ENCODE measurements at places on chromosomes 16 and 17. TPM values are rescaled to one million over a fixed set of nuclear protein-coding genes. Genes with fewer than 3 reads are reported as not detected.

DNA sequence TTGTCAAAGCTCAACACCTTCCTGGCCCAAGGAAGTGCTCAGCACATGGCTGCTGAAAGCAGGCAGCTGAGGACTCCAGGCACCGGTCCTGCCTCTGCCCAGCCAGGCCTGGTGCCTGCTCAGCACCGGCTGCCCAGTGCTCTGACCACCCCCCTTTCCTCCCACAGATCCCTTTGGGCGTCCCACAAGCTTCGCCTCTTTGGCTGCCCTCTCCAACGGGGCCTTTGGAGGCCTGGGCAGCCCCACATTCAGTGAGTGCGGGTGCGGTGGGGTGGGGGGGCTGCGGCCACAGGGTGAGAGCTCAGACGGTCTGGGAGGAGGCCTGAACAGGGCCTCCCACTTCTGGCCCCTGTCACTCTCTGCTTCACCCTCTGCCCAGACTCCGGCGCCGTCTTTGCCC lies 10.2 kb downstream of the FBRS start:
- no peak for DNase-seq

ZP2 gene
- 0.12 TPM for polyA plus RNA-seq

GRCh38 chr17:50266384-50267073 lies 7.7 kb upstream of the TMEM92 start:
- no peak for DNase-seq

USP32 gene
- 48.7 TPM for polyA plus RNA-seq

Data from renal cortex interstitium (tissue), 15 donors.